ENCODE measurements at places on chromosomes 2 and 18. TPM values are rescaled to one million over a fixed set of nuclear protein-coding genes. Genes with fewer than 3 reads are reported as not detected.

RNF25 gene
- total RNA-seq = 15.6 TPM

PLEK gene
- total RNA-seq = 6.9 TPM

IL1A gene
- total RNA-seq = 16.4 TPM

SCTR gene
- not detected for total RNA-seq

TUBA4B gene
- total RNA-seq = not detected

RAMP1 gene
- total RNA-seq = 0.77 TPM

EFR3B gene
- 1.5 TPM for total RNA-seq

C1QL2 gene
- not detected for total RNA-seq

IL1F10 gene
- not detected for total RNA-seq

MARS2 gene
- total RNA-seq = 11.3 TPM

Data from activated CD4-positive, alpha-beta memory T cell treated with anti-CD3 and anti-CD28 coated beads for 36 hours (primary cell).